ENCODE measurements at places on chromosomes 5 and 9.

DNA sequence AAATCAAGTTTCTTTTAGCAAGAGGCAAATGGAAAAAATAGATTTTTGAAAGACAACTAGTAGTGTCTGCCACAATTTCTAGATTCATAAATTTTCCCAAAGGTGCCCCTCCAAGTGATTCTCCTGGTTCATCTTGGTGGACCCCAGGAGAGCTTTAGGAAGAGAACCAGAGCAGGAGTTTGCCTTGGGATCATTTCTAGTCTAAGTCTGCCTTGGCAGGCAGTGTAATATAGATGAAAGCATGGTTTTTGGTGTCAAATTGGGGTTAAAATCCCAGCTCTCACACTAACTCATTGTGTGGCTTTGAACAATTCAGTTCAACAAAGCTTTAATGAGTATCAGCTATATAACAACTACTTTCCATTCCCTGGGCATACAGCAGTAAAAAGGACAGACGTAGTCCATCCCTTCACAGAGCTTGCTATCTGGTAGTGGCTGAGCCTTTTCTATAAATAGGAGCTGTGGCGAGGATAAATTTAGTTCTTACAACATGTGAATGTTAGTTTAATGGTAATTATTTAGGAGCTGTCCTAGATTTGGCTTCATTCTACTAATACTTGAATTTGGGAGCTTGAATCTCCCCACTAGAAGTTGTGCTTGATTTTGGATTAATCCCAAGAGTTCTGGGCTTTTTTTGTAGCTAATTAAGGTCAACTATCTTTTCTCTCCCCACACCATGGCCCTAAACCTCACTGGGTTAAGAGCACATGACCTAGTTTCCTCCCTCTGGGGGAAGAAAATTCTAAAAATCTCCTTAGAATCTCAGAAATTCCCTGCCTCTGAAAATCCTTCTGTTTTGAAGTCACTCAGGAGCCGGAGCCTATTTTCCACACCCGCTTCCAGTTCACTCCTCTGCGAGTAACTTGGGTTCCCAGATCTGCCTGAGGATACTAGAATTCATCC, 197.8 kb downstream of the PCSK1 start:
- no peak for DNase-seq

DNA sequence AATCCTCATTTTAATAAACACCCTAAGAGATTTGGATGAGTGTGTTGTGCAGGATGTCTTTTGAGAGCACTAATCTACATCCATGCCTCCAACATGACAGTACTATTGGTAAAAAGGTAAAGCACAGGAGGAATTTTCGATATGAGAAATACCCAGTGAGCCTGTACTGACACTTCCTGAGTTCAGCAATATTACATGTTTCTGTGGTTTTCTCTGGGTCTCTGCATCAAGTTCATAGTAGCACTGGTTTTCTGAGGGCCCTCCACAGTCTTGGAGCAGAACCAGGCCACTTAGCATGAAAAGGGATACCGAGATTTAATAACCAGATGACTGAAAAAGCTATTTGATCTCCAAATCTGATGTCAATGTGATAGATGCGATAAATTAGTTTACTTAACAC, 524.1 kb downstream of the TMEM38B start:
- no peak for DNase-seq

GRCh38 chr5:99059685-99060084, 130.9 kb upstream of the CHD1 start:
- no peak for DNase-seq

DNA sequence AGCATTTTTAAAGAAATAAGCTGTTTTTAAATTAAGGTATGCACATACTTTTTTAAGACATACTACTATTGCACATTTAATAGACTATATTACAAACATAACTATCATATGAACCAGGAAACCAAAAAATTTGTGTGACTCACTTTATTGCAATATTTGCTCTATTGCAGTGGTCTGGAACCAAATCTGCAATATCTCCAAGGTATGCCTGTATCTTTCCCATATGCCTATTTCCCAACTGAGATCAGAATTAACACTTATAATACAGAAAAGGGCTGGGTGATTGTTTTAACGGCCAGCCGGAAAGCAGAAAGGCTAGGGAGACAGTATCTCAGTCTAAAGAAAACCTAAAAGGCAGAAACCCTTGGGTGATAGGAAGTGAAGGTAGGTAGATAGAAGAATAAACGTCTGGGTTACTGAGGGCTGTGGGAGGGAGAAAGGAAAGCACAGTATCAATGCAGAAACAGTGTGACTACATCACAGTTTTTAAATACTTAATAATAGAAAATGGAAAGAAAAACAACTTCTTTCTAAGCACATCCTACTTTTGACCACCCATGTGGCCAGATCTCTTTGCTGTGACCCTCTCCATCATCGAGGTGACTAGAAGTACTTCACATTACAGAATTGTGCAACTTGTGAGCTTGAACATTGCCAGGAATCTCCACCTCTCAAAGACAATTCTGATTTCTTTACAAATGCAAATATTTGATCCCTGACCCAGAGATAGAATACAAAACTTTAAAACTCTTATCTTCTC, 126.4 kb downstream of the LPAR1 start:
- no peak for DNase-seq

- no peak for DNase-seq
These were observed 534 bp upstream of the SAPCD2 start for GRCh38 chr9:137070906-137071275.

GRCh38 chr9:20610591-20610990, 11.7 kb downstream of the MLLT3 start:
- no peak for DNase-seq

DNA sequence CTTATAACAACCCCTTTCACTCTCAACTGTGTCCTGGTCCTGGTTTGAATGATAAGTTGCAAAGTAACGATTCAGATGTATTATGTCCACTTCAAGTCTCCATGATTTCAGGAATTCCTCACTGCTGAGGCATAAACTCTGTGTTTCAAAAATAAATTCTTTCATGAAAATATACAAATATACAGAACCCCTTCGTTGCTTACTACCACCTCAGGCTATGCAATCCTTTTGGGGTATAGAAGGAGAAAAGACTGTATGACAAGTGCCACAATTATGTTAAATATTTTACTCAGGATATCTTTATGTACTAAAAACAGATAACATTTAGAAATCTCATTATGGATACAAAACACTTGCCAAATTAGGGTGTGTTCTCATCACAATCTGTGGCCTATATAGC, 190.7 kb downstream of the KCTD16 start:
- DNase-seq = no peak

- no peak for DNase-seq
These were observed 40.5 kb downstream of the NKD2 start for GRCh38 chr5:1048861-1049838.

- DNase-seq = no peak
These were observed 321.4 kb upstream of the ACTBL2 start for GRCh38 chr5:57804007-57804444.

- DNase-seq = no peak
These were observed 34.9 kb downstream of the SLC28A3 start for GRCh38 chr9:84305497-84306131.

DNA sequence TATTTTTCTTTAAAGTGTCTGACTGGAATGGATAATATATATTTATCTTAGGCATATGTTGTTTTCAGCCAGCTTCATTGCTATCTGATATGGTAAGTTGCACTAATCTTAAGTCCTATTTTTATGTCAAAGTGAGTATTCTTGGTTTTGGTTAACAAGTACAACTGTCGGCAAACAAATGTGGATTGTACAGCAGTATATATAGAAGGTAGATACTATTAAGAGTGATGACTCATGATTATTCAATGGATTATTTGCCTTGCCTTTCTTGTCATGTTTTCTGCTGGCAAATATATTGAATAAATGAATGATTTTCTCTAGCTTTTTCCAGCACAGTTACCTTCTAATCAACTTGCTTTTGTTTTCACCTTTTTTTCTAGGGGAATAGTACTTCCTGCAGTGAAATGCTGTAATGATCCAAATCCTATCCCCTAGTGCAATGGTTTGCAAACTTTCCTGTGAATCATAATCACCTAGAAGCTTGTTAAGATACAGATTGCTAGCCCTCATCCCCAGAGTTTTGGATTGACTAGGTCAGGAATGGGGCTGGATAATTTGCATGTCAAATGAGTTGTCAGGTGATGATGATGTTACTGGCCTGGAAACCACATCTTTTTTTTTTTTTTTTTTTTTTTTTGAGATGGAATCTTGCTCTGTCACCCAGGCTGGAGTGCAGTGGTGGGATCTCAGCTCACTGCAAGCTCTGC, 60.8 kb upstream of the ARRDC3 start:
- DNase-seq = no peak
